ENCODE measurements at places on chromosomes 6 and 20. TPM values are rescaled to one million over a fixed set of nuclear protein-coding genes. Genes with fewer than 3 reads are reported as not detected.
A peak's percentile ranks its signal among the peaks of the same experiment; 100 is the strongest.

DNA sequence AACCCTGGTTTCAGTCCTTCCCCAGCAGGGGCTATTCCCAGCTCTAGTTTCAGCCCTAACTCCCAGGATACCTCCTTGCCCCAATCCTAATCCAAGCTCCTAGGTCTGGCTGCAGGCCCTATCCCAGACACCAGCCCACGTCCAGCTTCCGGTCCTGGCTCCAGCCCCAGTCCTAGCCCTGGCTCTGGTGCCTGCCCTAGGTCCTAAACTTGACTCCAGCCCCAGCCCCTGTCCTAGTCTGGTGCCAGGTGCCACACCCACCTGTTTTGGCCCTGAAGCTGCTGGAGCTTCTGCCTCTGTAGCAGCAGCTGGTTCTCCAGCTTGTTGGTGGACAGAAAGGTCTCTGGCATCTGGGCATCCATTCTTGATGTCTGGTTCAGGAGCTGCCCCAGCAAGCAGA, 28.1 kb downstream of the ANGPT4 start:
- DNase-seq = no peak

GRCh38 chr6:41489120-41489851, 56.9 kb upstream of the FOXP4 start:
- DNase-seq = no peak

DNA sequence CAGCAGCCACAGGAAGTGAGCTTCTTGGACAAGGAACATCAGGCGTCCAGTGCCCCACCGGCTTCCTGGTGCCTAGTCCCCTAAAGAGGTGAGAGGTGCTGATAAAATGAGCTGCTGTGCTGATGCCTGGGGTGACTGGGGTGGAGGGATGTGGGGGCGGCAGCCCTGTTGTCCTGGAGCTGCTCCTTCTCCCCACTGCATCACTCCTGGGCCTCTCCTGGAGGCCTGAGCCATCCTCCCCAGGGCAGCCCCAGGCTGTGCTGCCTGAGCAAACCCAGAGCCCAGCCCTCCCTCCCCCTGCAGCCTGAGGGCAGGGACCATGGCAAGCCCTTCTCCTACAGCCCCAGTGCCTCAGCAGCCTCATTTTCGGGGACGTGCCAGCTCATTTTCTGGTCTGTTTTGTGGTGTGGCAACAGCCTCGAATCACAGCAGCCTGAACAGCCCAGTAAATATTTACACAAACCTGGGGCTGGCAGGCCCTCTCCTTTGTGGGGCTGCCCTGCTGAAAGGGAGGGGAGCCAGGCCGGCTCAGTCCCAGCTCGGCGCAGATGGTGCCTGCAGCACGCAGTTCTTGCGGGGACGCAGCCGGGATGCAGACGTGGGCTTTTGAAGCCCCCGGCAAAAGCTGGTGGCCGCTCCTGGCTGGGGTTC, 259.9 kb downstream of the DLL1 start:
- DNase-seq = no peak

- no peak for DNase-seq
These were observed 463.4 kb downstream of the TFAP2B start for GRCh38 chr6:51282026-51282425.

DNA sequence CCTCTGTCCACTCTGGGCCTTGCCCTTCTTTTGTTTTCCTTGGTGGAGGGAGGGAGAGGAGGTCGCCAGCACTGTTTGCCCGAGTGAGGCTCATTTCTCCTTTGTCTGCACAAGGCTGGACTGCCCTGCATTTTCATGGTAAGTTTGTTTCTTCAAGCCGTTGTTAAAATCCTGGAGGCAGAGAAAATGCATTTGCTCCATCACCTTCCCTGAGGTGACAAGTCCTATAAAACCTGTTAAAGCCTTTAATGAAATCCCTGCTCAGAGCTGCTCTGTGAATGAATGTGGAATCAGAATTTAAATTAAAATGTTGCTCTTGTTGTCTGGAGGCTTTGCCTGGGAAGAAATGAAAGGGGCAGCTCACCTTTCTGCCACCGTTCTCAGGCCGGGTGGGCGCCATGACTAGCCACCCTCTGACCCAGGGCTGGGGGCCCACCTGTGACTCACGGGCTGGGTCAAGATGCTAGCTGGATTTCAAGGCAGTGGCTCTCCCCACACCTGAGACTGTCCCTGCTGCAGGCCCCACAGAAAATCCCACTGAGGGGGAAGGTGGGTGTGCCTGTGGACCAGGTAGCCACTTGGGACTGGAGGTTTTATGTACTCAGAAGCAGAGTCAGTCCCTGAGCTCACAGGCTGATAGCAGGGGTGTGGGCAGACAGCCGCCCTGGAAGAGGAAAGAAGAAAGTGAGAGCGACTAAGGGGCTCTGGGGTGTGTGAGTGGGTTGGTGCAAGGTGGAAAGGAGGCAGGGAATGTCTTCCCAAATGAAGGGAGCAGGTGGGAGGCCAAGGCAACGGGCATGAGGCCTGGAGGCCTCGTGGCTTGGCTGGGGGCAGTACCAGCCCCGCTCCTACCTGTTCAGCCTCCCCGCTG, 24.0 kb upstream of the MYT1 start:
- no peak for DNase-seq

DNA sequence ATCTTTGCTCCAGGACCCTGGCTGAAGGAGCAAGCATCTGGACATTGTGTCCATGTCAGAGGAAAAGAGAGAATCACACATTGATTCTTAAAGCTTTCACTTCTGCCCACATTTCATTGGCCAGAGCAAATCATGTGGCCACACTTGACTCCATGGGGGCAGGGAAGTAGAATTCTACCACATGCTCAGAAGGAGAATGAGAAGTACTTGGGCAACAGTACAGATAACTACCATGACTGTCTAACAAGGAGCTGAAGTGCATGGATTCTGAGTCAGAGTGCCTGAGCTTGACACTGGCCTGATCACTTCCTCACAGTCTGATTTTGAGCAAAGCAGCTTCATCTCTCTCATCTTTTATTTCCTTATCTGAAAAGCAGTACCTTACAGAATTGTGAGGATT, 38.6 kb downstream of the GHRH start:
- no peak for DNase-seq

- no peak for DNase-seq
These were observed 35.6 kb downstream of the RIOK1 start for GRCh38 chr6:7424967-7425807.

DNA sequence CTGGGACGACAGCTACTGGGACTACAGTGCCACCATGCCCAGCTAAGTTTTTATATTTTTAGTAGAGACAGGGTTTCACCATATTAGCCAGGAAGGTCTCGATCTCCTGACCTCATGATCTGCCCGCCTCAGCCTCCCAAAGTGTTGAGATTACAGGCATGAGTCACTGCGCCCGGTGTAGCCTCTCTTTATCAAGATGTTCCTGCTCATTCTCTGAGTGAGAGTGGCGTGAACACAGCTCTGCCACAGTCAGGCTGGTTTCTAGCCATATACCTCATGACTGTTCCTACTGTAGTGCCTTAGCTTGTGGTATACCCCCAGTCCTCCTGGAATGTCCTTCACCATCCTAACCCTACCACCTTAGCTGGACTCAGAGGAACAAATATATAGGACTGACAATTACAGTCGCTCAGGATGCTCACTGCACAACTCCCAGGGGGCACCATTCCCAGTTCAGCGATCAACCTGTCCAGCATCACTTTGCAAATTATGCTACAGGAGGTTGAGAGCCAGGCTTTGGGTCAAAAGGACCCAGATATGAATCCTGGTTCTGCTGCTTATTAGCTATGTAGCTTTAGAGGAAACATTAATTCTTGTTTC, 86.3 kb downstream of the CHMP4B start:
- DNase-seq = no peak

DNA sequence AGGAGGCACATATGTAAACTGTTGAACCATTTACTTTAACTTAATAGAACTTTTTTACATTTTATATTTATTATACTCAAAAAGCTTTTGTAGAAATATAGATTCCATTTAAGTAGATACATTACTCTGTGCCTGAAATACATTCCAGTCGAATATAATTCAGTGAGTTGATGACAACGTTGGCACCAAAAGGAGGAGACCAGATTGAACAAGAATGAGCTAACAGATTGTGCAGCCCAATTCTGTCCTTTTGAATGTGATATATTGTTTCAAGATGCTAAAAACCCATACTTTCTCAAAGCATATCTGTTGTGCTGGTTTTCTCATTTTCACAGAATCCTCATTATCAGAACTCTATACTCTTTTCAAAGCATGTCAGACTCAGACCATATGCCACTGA, 147.4 kb upstream of the SIM1 start:
- no peak for DNase-seq

DNA sequence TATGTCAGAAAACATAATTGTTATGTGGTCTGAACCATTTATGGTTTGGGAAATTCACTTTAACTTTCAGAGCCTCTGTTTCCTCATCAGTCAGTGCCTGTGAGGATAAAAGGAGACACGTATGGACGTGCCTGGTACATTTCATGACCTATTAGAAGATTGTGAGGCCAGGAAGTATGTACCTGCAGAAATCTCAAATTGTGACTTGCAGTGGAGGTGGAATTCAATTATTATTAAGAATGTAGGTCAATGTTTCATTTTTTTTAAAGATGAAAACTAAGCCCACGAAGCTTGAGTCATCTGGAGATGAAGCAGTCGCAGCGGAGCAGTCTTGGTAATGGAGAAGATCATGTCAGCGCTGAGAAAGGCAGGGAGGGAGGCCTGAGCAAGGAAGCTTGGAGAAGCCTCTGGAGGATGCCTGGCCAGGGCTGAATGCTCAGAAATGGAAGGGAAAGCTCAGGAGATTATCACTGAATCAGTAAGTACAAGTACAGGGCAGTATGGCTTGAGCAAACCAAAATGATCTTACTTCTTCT, 3.9 kb upstream of the DSE start:
- DNase-seq = no peak

GRCh38 chr20:11153819-11154218, 480.0 kb upstream of the JAG1 start:
- no peak for DNase-seq

GRCh38 chr6:56899311-56899710, 55.6 kb upstream of the BEND6 start:
- no peak for DNase-seq

DNA sequence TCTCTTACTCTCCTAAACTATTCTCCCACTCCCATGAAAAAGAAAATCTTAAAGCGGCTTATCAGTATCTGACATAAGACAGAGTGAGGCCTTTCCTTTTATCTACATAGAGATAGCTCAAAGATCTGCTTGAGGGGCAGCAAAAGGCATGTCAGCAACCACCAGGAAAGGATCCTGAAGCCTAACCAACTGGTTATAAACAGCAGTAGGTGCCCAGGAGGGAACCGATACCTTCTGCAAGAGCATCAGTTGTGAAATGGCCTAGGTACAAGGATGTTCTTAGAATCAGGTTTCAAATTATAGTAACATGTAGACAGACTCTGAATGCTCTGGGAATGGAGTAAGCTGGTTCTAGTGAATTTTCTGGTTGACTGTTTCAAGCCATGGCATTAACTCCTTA, 21.4 kb downstream of the JARID2 start:
- DNase-seq = no peak

GRCh38 chr6:34248198-34248726, 544 bp downstream of the SMIM29 start:
- peak; percentile 80 for DNase-seq

DNA sequence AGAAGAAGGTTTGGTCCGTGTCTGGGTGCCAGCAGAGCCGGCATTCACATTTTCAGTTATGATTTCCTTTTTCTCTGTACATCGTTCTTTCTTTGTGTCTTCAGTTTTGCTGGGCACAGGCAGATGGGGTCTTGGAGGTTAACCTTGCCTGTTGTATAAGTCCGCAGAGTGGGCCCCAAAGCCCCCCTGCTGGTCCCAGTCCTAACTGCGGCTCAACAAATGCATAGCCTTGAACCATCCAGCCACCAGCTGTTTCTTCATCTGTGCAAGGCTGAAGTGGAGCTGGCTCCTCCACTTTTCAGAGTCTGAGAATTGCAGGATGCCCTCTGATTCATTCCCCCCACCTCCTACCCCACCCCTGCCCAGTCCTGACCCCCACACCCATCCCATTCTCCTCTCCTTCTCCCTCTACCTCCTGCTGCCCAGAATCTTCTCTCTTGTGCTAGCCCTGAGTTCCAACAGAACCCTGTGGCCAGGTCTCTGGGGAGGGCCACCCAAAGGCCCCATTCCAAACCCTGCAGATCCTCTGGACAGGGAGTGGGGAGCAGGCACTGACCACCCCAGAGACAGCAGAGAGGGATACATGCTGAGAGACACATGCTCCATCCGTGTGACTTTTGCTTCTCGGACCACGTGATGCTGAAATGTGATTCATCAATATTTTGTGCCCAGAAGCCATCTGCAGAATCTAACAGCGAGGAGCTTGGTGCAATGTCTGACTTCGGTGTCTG, 386.5 kb upstream of the SULF2 start:
- no peak for DNase-seq

GRCh38 chr20:40467067-40467466, 222.0 kb downstream of the MAFB start:
- no peak for DNase-seq

DNA sequence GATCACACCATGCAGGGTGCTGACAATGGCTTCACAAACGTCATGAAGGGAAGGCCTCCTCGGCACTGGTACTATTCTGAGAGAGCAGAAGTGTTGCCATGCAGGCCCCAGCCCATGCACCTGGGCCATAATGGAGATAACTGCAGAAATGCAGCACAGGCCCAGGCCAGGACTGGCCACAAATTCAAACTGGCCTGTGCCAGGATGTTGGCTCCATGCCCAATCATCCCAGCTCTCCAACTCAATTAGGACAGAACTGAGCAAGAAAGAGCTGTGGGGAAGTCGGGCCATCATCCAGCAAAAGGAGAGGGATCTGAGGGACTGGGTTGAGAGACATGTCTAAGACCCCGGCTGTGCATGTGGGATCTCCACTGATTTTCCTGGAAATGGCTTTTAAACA, 48.9 kb upstream of the SYNDIG1 start:
- DNase-seq = no peak

SIRPB2 gene
- not detected for total RNA-seq

TSPYL1 gene
- total RNA-seq = 109 TPM

KCNK15 gene
- total RNA-seq = not detected

GRM1 gene
- not detected for total RNA-seq

EEF1E1 gene
- total RNA-seq = 20.7 TPM

MPIG6B gene
- total RNA-seq = not detected

SAMD3 gene
- total RNA-seq = 29.7 TPM

LY6G6F gene
- total RNA-seq = not detected

TCP11 gene
- not detected for total RNA-seq

ADA gene
- total RNA-seq = 31.0 TPM

CD93 gene
- total RNA-seq = 1.3 TPM

THBD gene
- total RNA-seq = 0.29 TPM

SAMD10 gene
- 7.4 TPM for total RNA-seq
